ENCODE measurements at places on chromosomes 3 and 15.

- no peak for DNase-seq
Observed at GRCh38 chr3:46634856-46635255, 22.5 kb downstream of the FAM240A start.

DNA sequence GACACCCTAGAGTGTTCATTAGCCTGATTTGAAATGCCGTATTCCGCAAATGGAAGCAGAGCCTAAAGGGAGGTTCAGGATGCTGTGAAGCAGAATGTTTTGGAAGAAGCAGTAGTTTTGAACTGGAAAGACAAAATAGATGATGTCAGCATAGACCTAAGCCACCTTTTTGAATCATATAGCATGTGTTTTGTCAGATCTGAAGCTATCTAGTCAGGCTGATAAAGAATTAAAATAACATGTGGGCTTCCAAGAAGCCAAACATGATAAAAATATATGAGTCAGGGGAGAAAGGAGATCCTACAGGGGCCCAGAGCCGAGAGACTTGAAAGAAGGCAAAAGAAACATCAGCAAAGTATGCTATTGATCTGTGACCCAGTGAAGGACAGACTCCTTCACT, 47.2 kb upstream of the RASA2 start:
- DNase-seq = no peak

DNA sequence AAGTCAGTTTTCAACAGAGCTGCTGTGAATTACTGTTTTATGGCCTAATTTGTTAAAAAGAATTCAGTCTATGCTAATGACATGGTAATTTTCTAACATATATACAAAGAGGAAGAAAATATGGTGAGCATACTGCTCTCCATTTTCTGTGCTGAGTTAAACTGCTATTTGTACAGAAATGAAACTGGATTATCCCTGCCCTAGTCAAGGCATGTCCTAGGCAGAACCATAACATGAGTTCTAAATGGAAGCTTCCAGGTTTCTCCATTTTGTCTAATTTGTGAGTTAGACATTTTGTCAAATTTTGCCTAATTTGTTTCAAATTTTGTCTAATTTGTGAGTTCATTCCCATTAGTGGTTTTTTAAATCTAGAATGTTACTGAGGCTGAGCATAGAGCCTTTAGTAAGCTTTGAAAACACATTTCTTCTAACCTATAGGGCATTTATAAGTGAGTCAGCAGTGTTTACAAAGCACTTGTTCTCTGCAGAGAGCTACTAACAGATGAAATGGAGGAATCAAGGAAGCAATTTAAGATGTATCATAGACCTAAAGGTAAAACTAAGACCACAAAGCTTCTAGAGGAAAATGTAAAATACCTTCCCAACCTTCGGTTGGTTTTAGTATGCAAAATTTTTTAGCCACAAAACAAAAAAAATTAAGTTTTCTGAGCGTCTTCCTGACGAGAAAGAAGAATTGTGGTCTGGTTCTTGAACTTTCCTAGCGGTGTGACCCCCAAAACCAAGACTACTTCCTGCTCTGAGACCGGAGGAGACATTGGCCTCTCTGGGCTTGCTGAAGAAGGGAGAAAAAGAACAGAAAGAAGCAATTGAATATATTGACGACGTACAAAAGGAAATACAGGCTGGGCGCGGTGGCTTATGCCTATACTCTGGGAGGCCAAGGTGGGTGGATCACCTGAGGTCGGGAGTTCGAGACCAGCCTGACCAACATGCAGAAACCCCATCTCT, 9.8 kb downstream of the P2RY14 start:
- no peak for DNase-seq

- DNase-seq = no peak
Observed at GRCh38 chr3:19229086-19229485, 80.8 kb downstream of the KCNH8 start.

DNA sequence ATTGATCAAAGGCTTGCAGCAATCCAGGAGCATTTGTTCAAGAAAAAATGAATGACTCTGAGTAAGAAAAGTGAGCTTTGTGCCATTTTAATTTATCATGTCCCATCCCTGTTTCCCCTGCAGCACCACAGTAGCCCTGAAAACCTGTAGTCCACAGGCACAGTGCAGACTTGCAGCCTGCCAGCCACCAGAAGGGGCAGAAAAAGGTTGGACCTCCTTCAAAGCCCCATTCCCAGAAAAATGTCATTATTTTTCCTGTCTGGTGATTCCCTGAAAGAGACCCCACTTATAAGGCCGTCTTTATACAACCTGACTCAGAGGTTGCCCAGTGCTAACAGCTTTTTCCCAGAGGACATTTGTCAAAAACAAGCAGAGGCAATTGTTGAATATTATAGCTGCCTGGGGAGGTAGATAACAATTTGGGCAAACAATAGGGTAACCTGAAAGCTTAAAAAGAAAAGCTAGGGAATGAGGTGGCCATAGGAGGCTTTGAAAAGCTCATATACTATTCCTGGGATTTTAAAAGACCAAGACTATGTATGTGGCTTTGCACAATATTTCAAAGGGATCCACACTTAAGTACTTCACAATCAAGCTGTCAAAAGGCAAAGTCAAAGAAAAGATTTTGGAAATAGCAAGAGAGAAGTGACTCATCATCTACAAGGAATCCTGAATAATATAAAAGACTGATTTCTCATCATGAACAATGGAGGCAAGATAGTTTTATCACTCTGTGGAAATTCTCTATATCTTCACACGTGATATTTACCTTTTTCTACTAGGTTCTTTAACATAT, 136.8 kb upstream of the PLXNA1 start:
- no peak for DNase-seq
